ENCODE measurements at places on chromosomes 7 and 10. TPM values are rescaled to one million over a fixed set of nuclear protein-coding genes. Genes with fewer than 3 reads are reported as not detected.

RGS10 gene
- 142 TPM for total RNA-seq

TRIL gene
- 0.39 TPM for total RNA-seq

TCF7L2 gene
- 0.32 TPM for total RNA-seq

H2BK1 gene
- total RNA-seq, result not detected

ACSL5 gene
- total RNA-seq, result 50.7 TPM

ABCB8 gene
- total RNA-seq, result 56.9 TPM

OR2A5 gene
- not detected for total RNA-seq

PODXL gene
- 0.75 TPM for total RNA-seq

CYP26C1 gene
- total RNA-seq, result not detected

GRCh38 chr7:30771880-30772425 lies 736 bp downstream of the MINDY4 start:
- no peak for DNase-seq

DNA sequence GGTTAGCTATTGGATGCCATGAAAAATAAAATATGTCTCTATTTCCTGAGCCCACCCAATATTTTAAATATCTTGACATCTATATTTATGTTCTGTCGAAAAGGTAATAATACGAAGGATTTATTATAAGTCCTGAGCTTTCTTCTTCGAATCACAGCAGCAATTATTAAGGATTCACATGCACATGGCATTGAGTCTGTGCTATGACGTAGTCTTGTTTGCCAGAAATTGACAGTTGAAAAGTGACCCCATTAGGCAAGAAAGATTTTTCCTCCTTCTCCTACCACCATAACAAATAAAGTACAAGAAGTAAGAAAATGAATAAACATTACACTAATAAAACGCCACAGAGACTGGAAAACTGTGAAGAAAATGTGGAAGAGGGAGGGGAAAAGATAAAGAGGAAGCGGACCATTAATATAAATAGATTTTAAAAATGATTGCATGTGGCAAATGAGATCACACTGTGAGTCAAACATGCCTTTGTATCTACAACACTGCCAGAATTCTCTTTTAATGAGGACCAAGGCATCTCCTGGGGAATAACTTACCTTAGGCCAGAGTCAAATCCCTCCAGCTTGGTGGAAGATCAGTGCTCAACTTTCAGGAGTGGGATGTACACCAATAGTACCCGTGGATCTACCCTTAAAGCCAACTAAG lies 21.6 kb downstream of the FZD1 start:
- DNase-seq, result no peak

GRCh38 chr7:21370283-21370982 lies 57.5 kb upstream of the SP4 start:
- no peak for DNase-seq

GRCh38 chr10:28592953-28593352 lies 60.0 kb downstream of the WAC start:
- no peak for DNase-seq

DNA sequence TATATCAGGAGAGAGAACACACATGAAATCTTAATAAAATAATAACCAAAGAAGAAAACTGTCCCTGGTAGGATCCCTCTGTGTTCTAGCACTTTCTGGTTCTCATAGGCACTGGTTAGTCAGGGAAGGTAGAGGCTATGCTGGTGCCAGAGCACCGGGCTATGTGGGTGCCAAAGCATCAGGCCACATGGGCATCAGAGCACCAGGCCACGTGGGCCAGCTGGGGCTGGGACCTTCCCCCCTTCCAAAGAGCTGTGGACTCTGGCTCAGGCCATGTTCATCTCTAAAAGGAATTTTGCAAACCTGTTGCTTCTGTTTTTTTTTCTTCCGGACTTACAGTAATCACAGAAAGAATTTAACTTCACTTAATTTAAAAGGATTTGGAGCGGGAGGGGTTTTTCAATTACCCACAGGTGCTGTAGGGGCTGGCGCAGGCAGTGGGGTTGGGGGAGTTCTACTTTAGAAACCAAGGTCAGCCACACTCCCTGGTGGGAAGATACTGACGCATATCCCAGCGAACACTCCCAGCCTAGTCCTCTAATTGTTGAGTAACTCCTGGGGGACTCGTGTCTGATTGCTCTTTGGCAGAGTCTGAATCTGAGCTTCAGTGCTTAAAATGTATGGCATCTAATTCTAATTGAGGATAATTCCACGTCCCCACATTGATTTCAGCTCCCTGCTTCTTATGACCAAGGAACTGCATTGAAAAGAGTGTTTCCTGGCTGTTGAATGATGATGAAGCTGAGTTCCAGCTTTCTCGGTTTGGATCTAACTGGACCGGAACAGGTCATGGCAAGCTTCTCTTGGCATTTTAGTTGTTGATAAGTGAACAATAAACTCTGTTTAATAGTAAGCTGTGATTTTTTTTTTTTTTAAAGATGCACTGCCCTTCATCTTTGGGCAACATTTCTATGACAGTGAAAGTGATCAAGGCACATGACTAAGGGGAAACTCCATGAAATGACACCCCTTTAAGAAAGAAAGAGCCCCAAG lies 110.7 kb upstream of the FZD8 start:
- DNase-seq, result no peak

- DNase-seq, result no peak
These were observed 198.3 kb downstream of the GRID1 start for GRCh38 chr10:86168256-86168655.

DNA sequence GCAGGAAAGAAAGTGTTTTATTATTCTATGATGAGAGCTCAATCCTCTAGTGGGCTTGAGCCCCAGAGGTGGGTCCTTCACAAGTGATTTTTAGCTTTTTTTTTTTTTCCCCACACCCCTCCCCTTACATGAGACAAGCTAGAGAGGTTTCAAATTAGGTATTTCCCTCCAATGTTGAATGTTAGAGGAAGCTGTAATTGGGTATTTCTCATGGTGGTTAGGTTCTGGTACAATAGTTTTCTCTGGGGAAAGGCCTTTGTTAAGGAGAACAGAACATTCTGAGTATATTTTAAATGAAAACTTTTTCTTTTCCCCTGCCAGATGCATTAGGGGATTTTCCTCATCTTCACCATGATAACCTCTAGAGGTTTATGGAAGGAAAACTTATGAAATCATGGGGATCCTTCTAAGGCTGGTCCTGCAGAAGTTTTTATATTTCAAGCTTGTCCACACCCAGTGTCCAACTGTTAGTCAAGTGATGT lies 1039.7 kb downstream of the NRG3 start:
- DNase-seq, result no peak

- peak; percentile 11 for DNase-seq
These were observed 41.8 kb upstream of the GJD4 start for GRCh38 chr10:35563261-35563891.

DNA sequence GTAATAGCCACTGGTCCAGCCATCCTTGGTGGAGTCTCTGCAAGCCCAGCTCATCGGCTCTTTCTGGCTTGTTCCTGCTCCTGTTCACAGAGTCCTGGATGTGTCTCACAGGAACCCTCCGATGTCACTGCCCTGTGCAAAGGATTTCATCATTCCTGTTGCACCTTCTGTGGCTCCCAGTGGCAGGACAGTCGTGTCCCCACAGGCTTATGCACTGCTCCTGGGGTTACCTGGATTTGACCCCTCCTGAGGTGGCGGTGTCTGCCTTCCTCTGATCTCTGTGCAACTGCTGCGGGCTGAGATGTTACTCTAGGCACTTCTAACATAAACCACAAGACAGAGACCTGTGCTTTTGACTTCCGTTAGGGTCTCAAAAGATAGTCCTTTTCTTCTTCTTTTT lies 30.6 kb downstream of the APBB1IP start:
- no peak for DNase-seq

DNA sequence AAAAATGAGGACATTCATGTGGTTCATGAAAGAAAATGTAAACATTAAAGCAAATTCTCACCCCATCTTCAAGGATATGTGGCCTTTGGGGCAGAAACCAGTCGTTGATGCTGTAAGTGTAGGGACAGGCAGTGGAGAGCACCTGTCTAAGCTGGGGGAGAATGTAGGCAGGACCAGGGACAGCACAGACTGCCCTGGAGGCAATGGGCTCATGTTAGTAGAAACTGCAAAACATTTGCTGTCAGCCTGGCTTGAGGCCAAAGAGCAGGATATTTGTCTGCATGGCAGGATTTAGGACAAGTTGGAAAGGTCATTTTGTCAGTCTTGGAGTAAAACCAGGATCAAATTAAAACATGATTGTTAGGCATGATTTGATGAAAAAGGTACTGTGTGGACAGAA lies 211.6 kb upstream of the AGK start:
- no peak for DNase-seq

- no peak for DNase-seq
These were observed 155.6 kb upstream of the FAM13C start for GRCh38 chr10:59517996-59518395.

DNA sequence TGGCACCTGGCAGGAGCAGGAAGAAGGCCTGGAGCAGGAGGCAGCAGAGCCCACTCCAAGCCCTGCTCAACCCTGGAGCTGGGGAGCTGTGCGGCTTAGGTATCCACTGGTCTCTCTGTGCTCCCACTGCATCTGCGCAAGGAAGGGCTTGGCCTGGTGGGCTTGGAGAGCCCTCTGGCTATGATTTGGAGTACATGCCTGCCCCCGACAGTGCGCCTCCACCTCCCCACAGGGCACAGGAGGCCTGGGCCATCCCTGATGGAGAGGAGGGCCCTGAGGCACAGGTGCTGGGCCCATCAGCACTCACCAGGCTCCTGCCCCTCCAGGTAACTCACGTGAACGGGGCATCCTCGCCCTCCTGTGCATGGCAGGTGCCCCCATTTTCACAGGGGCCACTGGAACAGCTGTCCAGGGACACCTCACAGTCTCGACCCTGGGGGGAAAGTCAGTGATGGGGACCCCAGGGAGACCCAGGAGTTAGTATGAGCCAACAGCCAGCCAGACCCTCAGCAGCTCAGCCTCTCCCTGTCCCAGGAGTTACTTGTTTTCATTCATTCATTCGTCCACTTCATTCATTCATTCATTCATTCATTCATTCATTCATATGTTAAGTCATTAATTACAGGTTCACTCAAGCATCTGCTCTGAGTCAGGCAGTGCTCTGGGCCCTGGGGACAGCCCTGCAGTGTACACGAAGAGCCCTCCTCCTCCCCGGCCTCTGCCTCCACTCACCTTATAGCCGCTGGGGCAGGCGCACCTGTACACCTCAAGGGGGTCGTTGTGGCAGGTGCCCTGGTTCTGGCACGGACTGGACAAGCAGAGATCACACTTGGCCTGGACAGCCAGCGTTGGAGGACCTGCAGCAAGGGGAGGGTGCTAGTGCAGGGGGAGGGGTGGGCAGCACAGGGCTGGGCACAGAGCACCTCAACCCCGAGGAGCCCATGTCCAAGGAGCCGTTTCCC lies 167.2 kb downstream of the SLIT1 start:
- DNase-seq, result no peak

GRCh38 chr7:32219416-32219815 lies 149.2 kb upstream of the PDE1C start:
- DNase-seq, result no peak

GRCh38 chr7:21300692-21301091 lies 127.2 kb upstream of the SP4 start:
- no peak for DNase-seq

DNA sequence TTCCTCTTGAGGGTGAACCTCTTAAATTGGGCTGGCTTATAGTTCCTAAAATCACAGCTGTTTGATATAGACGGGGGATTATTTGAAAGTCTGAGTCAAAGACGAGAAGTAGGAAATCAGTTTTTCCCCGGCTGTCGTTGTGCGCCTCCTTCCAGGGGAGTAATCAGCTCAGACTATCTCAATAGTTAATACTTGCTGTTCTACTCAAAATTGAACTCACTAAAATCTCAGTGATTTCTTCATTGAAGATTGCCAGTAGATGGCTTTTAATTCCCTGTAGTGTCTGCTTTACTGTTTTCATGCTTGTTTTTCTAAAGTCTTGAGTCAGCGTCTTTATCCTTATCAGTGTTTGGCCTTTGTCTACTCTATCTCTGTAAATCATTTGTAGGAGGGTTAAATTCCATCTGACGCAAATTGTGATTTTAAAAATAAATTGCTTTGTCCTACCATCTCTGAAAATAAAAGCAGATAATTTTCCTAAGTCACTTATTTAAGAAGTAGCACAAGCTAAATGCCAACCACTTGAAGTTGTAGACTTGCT lies 47.3 kb downstream of the CNNM2 start:
- no peak for DNase-seq

DNA sequence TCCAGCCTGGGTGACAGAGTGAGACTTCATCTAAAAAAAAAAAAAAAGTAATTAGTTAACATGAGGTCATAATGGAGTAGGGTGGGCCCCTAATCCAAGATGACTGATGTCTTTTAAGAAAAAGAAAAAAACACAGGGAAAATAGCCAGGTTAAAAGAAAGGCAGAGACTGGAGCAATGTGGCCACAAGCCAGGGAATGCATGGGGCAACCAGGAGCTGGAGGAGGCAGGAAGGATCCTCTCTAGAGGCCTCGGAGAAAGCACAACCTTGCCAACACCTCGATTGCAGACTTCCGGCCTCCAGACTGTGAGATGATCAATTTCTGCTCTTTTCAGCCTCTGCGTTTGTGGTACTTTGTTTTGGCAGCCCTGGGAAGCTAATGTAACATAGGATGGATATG lies 121.5 kb downstream of the ITIH5 start:
- no peak for DNase-seq

- no peak for DNase-seq
These were observed 7.2 kb upstream of the SP8 start for GRCh38 chr7:20793694-20794394.

DNA sequence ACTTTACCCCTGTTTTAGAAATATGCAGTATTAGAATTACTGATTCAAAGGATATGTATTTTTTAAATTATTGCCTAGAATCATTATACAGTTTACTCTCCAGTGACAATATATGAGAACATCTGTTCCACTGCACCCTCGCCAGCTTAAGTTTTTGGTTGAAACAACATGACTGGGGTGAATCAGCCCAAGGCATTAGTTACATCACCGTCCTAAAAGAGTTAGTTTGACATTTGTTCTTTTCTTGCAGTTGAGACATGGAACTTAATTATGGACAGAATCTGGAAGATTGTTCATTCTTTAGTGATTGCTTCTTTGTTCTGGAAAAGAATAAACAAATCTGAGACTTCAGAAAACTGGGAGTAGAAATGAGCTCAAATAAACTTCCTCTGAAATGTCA lies 167.3 kb upstream of the DKK1 start:
- DNase-seq, result no peak

- no peak for DNase-seq
These were observed 194.5 kb upstream of the LRGUK start for GRCh38 chr7:133932591-133932990.

DNA sequence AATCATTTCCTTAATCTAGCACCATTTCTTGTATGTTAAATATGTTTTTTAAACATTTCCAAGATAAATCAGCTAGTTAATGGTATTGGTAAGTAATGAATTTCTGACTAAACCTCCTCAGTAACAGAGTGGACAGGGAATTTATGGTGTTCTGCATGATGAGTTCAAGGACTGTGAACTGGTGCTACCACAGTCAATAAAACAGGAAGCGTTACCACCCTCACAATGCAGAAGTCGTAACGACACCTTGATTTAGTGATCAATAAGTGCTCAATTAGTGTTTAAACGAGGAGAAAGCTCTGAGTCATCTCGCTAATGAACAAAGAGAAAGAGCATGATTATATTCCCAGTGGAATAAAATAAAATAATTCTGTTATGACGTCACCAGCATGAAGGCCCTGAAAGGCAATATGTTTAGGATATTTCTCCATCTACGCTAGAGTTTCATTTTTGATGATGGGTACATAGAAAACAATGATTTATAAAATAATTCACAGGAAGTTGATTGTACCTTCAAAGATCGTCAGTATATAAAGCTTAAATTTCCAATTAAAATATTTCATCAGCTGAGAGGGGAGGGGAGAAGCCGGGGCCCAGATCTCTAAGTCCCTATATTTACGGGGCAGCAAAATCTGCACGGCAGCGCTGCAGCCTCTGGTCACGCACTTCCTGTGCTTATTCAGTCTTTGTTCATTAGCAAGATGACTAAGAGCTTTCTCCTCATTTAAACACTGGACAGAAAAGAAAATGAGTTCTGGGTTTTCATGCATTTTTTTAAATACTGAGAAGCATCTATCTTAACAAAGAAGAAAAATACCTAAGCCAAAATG lies 400.5 kb downstream of the PTPRN2 start:
- DNase-seq, result no peak
